ENCODE measurements at places on chromosomes 12 and 14.

GRCh38 chr12:120239776-120240494 lies 25.6 kb downstream of the PXN start:
- no peak for DNase-seq

DNA sequence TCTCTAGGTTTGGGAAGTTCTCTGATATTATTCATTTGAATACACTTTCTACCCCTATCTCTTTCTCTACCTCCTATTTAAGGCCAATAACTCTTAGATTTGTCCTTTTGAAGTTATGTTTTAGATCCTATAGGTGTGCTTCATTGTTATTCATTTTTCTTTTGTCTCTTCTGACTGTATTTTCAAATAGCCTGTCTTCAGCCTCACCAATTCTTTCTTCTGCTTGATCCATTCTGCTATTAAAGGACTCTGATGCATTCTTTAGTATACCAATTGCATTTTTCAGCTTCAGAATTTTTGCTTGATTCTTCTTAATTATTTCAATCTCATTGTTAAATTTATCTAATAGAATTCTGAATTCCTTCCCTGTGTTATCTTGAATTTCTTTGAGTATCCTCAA lies 199.2 kb downstream of the CRADD start:
- DNase-seq: no peak

GRCh38 chr12:51071663-51072062 lies 11.7 kb downstream of the CSRNP2 start:
- no peak for DNase-seq

- DNase-seq: no peak
Observed at GRCh38 chr12:51065530-51065929, 17.4 kb downstream of the LETMD1 start.

GRCh38 chr14:31251028-31251958 lies 43.7 kb upstream of the HECTD1 start:
- no peak for DNase-seq

- DNase-seq: no peak
Observed at GRCh38 chr12:51955702-51956101, 4.2 kb downstream of the ACVR1B start.

DNA sequence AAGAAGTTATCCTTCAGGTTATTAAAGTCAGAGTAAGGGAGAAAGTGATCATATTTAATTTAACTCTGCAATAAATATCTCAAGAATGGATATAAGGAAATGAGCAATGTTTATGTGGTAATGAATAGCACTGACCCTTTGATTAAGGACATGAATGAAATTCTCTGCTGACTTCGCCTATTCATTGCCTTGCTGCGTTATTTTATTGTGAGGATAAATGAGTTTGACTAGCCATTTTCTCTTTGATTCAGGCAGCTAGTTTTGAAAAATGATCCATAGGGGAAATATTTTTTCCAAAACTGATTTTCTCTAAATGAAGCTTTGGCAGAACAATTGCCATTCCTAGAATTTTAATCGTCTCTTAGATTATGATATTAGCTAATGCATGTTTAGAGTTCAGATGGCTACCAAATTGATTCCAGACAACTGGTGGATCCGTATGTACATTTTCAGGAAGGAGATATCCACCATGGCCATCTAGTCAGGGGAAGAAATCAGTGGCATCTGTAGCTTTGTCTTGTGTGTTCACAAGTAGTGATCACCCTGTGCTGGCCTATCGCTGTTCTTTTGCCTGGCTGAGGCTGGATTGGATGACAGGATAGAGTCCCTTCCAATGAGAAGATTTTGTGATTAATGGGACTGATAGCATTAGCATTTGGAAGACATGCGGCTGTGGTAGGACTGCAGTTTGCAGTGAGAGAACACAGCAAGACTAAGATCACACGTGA lies 302.3 kb upstream of the RGS6 start:
- DNase-seq: no peak

DNA sequence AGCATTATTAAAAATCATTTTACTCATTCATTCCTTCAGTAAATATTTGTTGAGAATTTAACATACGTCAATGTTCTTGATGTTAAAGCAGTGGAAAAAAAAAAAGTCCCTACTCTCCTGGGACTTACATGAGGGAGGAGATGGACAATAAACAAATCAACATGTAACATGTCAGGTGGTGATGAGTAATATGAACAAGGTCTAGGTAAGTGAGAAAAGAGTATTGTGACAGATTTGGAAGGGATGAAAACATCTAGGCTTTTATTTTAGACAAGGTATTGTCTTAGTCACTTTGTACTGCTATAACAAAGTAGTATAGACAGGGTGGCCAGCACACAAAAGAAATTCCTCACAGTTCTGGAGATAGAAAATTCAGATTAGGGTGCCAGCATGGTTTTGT lies 167.2 kb downstream of the FSCB start:
- DNase-seq: no peak

GRCh38 chr14:32298346-32298745 lies 30.8 kb upstream of the AKAP6 start:
- no peak for DNase-seq

DNA sequence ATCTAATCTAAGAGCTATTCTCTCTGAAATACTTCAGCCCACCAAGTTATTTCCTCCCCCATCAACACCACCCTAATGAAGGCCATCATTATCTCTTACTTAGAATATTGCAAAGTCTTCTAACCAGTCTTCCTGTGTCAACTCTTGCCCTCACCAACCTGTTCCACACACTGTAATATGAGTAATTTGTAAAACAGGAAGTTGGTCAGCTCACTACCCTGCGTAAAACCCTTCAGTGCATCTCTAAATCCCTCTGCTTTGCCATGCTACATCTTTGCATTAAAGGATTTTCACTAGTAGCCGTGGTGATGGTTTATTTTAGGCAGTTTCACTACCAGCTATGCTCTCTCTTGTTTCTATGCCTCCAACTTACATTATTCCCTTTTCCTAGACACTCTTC lies 70.0 kb downstream of the KIF21A start:
- DNase-seq: no peak

- DNase-seq: no peak
Observed at GRCh38 chr12:70535896-70536374, 101.3 kb downstream of the PTPRB start.

- DNase-seq: no peak
Observed at GRCh38 chr12:16796168-16796567, 190.2 kb upstream of the LMO3 start.

DNA sequence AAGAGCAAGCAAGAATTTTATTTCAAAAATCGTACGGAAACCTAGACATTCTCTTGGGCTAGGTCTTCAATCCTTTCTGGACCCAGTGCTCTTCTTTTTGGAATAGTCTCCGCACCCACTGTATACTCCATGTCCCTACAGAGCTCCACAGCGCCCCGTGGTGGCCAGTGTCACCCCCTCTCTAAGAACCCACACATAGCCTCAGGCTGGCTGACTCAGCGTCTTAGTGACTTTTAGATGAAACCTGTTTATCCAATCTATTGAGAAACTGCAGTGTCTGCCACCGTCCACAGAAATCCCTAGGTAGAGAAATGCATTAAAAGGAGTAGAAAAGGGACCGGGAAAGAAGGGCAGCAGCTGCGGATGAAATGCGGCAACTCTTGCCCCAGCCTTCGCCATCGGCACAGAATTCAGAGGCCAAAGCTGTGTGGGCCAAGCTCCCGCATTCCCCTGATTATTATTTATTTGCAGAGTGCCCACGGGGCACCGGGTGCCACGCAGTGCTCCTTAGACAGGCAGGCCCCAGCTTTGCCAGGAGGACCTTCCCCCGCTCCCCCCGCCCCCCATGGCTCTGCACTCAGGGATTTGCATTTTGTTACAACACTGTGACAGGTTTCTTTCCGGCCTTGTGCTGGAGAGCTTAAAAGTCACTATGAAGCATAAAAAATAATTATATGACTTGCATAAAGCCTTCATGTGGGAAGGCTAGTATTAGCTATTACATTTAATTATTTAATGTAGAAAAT lies 170.1 kb upstream of the FKBP4 start:
- peak; percentile 45 for DNase-seq

DNA sequence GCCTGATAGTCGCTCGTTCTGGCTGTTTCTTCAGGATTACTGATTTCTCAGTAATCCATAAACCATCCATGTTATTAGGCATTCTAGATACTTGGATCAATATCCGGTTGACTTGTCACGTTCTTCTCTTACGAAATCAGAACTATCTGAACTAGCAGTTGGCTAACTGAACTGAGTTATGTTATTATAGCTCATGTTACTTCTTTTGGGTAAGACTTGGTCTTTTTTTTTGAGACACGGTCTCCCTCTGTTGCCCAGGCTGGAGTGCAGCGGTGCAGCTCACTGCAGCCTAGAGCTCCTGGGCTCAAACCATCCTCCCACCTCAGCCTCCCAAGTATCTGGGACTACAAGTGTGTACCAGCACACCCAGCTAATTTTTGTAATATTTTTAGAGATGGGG lies 178.6 kb downstream of the PRKCH start:
- no peak for DNase-seq

GRCh38 chr12:124222368-124223245 lies 72.3 kb upstream of the RFLNA start:
- DNase-seq: no peak

- DNase-seq: peak; percentile 50
Observed at GRCh38 chr12:9064201-9064814, 51.4 kb downstream of the A2M start.

GRCh38 chr12:69055280-69055679 lies 122.3 kb upstream of the CPM start:
- DNase-seq: peak; percentile 13

GRCh38 chr12:53481939-53482586 lies 17.2 kb downstream of the MAP3K12 start:
- no peak for DNase-seq

DNA sequence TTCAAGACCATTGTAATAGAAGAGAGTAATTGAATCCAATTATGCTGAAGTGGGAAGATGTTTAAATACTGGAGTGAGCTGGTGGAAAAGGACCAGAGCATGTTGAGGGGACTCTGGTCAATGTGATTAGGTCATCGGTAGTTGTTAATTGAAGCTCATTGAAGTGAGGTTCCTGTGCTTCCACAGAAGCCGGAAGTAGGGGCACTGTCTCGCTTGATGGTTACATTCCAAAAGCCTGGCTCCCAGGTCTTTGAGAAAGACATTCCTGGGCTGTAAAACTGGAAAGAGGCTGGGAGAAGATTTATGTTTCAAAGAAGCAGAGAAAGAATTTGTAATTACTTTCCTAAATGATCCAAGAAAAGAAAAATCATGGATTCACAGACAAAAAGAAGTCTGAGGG lies 12.3 kb upstream of the CLECL1 start:
- DNase-seq: no peak

- DNase-seq: no peak
Observed at GRCh38 chr12:28425526-28425925, 235.3 kb downstream of the CCDC91 start.

- DNase-seq: no peak
Observed at GRCh38 chr14:96673706-96674105, 123.5 kb upstream of the VRK1 start.

- no peak for DNase-seq
Observed at GRCh38 chr14:38755036-38755435, 348.0 kb downstream of the SEC23A start.

- no peak for DNase-seq
Observed at GRCh38 chr12:130849561-130850417, 10.7 kb upstream of the STX2 start.

GRCh38 chr12:31650918-31651317 lies 8.6 kb upstream of the ETFBKMT start:
- DNase-seq: peak; percentile 89

- DNase-seq: no peak
Observed at GRCh38 chr14:101019990-101020710, 116.6 kb upstream of the RTL1 start.

DNA sequence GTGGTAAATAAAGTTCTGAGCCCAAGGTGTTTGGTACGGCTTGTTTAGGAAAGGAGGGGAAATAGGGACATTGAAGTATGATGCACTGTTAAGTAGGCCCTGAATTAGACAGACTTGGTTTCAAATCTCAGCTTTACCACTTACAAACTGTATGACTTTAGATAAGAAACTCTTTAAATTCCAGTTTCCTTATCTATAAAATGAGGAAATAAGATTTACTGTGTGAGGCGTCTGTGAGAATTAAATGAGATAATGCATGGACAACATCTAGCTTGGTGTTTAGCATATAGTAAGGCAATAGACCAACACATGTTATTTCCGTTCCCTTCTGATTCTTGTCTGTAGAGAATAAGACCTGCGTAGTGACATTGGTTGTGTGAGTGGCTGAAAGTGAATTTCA lies 7.0 kb downstream of the NCKAP1L start:
- no peak for DNase-seq

- no peak for DNase-seq
Observed at GRCh38 chr12:77161944-77162343, 96.6 kb upstream of the E2F7 start.

DNA sequence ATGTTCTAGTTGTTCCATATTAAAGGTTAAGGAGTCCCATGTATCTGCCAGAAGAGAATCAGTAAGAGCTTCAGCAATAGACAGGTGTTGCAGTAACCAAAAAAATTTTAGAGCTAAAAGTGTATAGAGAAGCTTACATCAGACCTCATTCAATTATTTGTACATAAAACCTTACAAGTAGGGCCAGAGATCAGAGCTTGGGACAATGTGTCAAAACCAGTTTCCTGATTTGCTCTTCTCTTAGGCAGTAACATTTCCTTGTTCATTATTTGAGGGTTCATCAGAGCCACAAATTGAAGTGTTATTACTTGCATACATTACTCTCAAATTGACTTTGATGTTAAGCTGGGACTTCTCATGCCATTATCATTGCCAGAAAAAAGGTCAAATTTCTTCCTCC lies 55.5 kb upstream of the ATXN7L3B start:
- DNase-seq: no peak

- DNase-seq: peak; percentile 54
Observed at GRCh38 chr14:77543637-77544334, 45.2 kb upstream of the ISM2 start.

DNA sequence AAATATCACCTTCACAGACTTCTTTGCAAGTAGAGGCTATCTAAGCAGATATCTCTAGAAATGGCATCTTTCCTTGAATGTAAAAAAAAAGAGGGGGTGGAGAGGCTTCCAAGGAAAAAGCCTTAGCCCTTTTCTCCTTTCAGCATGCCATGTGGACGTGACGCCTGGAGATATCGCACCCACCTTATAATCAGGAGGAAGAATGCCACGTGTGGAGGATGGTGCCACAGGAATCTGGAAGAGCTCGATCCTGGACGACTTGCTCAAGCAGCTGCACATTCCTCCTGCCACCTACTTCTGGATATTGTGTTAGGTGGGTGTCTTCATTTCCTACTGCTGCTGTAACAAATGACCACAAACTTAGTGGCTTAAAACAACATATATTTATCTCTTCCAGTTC lies 203.6 kb downstream of the NUAK1 start:
- DNase-seq: peak; percentile 34

DNA sequence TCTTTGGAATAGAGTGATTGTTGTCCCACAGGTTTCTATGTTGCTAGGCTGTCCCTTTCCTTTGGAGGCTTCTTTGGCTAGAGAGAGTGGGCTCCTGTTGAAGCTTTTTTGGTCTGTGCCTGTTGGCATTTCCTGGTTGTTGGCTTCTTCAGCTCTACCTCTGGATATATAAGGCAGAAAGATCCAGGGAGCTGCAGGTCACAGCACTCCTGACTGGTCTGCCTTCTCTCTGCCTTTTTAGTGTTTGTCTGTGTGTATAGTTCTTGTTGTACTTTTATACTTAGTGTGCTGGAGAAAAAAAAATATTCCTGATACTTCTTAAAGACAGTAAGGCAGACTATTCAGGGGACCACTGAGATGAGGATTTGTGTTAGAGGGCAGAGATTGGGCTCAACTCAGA lies 202.7 kb downstream of the FBXL14 start:
- no peak for DNase-seq

GRCh38 chr12:130286741-130287440 lies 50.8 kb upstream of the PIWIL1 start:
- no peak for DNase-seq

GRCh38 chr12:109627633-109628032 lies 54.0 kb downstream of the MVK start:
- DNase-seq: no peak

GRCh38 chr12:1620092-1620491 lies 8.9 kb upstream of the WNT5B start:
- DNase-seq: no peak
